Right cardiac atrium (tissue), 5 donors: ENCODE measurements at places on chromosomes 6 and 20. TPM values are rescaled to one million over a fixed set of nuclear protein-coding genes. Genes with fewer than 3 reads are reported as not detected.

MANEA gene
- 10.4 TPM for total RNA-seq

SF3B5 gene
- 134 TPM for total RNA-seq

DNA sequence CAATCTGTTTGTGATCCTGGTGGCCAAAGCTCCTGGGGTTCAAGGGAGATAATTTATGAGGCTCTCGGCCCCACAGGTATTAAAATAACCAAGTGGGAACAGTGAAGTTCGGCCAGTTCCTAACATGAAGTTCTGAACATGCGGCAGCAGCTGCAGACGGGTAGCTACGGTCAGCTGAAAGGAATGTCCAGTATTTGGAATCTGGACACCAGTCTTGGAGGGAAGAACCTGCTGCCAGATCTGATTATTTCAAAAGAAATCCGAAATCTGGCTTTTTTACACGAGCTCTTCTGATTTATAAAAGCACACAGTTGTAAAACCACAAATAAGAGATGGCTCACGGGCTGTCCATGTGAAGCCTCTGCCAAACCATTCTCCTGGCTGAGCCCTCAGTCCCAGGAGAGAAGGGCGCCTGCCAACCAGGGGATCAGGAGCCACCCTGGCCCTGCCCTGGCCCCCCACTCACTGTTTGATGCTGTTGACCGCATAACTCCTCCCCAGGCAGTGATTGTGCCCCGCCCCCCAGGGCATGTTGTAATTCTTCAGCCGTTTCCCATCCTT lies 28.2 kb upstream of the KCNB1 start:
- peak; percentile 80 for DNase-seq

GRCh38 chr6:33380272-33380981 lies 11.2 kb upstream of the KIFC1 start:
- DNase-seq, result no peak

DNA sequence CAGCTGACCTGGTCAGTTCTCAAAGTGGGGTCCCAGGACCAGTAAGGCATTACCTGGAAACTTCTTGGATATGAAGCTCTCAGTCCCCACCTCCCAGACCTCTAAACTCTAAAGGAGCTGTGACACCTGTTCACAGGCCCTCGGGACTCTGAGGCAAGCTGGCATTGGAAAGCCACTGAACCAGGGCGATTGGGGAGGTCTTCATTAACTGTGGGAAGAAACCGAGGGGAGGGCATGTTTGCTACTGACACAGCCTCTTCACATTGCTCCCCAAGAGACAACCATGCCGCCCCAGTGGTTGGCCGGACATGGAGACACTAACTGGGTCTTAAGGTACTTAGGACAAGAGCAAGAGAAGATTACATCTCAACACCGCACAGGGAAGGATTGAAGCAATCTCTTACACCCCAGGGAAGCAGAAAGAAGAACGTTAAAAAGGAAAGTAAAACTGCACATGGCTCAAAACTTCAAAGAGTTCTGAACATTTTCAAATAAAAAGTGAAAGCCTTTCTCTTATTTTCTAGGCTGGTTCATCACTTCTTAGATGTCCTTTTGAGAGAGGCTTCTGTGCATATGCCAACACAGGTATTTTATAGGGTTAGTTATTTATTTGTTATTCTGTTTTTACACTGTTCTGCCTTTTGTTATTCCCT lies 210.0 kb upstream of the CST7 start:
- no peak for DNase-seq

DNA sequence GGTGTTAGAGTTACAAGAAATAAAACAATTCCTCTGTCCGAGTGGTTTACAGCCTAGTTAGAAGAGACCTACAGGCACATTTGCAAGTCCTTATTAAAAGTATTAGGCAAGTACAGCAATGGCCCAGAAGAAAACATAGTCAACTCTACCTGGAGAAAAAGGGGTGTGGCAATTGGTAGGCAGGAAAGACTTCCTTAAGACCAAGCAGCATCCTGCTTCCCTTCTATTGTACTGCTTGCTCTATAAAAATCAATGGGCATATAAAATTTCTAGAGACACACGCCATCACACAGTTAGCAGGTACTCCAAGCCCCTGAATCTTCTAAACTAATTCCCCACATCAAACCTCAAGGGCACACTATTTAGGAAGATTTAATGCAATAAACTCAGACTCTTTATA lies 185.6 kb downstream of the ATXN1 start:
- DNase-seq, result no peak

- DNase-seq, result no peak
Measured at GRCh38 chr20:4169360-4170190, 154.2 kb upstream of the RNF24 start.

DEFB128 gene
- total RNA-seq, result not detected

PERP gene
- 44.6 TPM for total RNA-seq

PRL gene
- total RNA-seq, result not detected
